Fibroblast of skin of abdomen (primary cell): ENCODE measurements at places on chromosomes 16 and 17.

- DNase-seq: peak; percentile 73
Observed at GRCh38 chr16:89246903-89247733, 29.6 kb downstream of the ZNF778 start.

GRCh38 chr17:82320956-82321927 is 3.8 kb upstream of the CD7 start:
- no peak for DNase-seq

- no peak for DNase-seq
Observed at GRCh38 chr17:35289222-35289621, 46.4 kb downstream of the SLFN5 start.

- no peak for DNase-seq
Observed at GRCh38 chr17:36730095-36730808, 128.9 kb downstream of the MRM1 start.

DNA sequence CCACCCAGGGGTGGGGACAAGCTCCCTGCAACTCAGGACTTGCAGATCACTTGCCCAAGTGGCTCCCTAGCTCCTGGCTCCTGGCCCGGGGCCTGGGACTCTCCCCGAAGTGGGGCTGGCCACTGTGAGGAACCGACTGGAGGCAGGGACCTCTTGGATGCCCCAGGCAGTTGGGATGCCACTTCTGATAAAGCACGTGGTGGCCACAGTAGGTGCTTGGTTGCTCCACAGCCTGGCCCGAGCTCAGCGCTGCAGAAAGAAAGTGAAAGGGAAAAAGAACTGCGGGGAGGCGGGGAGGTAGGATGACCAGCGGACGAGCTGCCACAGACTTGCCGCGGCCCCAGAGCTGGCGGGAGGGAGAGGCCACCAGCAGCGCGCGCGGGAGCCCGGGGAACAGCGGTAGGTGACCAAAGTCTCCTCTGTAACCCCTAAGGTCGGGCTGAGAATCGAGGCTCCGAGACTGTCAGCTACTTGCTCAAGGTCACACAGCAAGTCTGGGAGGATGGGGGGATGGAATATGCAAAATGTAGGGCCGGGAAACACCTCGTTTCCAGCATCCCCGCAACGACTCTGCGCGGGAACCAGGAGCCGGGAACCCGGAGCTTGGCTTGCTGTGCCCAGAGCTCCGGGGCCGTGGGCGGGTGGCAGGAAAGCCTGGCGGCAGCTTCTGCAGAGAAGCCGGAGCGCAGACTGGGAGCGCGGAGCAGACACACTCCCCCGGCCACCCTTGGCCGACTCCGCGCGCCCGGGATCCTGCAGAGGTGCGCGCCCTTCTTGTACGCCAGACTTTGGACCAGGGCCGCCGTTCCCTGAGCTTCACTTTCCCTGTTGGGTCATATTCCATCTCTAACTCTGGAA is 1.9 kb downstream of the CIITA start:
- DNase-seq: no peak

GRCh38 chr17:51640108-51640622 is 379.8 kb downstream of the UTP18 start:
- DNase-seq: no peak

DNA sequence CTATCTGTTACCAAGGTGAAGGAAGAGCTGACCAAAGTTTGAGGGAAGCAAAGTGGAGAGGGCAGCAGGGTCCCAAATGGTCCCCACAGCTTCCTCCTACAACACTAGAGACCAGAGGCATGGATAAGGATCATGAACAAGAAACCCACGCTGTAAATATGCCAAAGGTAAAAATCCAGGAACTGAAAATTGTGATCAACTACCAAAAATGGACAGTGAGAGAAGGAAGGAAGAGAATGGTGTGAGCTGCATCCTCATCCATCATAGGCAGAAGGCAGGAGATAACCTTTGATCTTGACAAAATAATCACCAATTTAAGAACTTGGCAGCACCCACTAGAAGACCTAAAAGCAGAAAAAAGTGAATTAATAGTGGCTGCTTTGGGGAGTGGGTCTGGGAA is 66.2 kb downstream of the CYTH1 start:
- no peak for DNase-seq

GRCh38 chr17:50045154-50045553 is 10.8 kb upstream of the ITGA3 start:
- DNase-seq: no peak

- DNase-seq: no peak
Observed at GRCh38 chr16:18816286-18816685, 14.9 kb upstream of the ARL6IP1 start.

- no peak for DNase-seq
Observed at GRCh38 chr17:60920107-60920506, 242.5 kb downstream of the BCAS3 start.

DNA sequence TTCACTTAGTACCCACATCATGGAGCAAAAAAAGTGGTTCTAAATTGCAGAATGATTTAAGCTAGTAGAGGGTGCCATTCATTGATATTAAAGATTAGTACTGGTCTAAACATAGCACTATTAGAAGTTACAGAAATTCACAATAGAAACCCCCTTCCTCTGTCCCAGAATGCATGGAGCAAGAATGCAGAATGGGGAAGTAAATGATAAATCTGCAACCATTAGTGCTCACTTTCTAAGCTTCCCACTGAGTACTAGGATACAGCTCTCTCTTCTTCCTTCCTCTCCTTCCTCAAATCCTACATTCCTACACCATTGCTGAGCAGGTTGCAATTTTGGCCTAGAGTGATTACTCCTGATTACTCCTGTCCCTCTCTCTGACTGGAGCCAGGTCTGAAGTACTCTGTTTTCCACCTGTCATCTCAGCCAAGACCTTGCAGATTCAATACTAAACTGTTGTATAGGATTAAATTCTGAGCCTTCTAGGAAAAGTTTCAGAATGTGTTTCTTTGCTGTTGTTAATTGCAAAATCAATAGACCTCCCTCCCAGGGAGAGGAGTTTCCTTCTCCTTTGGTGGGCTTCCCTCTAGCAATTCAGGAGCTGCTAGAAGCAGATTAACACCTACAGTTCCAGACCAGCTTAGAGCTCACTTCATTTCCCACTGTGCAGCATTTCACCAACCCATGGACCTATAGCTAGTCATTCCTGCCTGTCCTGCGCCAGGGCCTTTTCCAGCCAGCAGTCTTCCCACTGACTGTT is 165.5 kb upstream of the TBX2 start:
- no peak for DNase-seq

- no peak for DNase-seq
Observed at GRCh38 chr17:9192010-9192409, 170.7 kb downstream of the NTN1 start.

DNA sequence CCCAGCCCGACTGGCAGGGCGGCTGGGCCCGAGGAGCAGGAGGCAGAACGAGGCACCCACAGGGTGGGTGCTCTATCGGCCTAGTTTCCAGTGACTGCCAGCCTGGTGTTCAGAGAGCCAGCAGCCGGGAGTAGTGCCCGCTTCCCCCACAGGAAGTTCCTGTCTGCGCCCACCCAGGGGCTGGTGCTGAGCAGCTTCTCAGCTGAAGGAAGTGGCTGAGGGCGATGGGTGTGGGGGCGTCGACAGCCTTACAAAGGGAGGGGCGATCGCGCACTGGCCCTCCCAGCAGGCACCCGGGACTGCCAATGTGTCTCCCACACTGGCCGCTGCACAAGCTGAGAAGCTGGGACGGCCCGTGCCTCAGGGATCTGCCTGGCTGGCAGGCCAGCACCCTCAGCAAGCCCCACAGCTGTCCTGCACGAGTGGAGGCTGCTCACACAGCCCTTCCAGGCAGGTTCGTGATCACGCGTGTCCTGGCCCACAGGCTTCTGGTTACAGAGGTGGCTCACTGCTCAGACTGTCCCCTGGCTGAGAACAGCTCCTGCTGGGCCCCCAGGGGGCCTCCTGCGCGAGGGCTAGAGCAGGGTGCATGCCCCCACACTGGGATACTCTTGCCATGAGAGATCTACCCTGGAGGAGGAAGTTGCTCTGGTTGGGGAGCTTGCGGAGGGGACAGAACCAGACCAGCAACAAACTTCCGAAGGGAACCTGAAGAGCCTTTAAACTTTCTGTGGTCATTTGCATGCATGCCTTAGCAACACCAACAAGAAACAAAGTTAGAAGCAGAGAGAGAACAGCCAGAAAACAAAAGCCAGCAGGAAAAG is 2.5 kb downstream of the RNF166 start:
- DNase-seq: no peak

- no peak for DNase-seq
Observed at GRCh38 chr16:28100810-28101532, 37.5 kb upstream of the GSG1L start.

- DNase-seq: no peak
Observed at GRCh38 chr16:9389543-9390207, 298.2 kb downstream of the HAPSTR1 start.

GRCh38 chr17:72928454-72929136 is 163.9 kb downstream of the SLC39A11 start:
- no peak for DNase-seq

DNA sequence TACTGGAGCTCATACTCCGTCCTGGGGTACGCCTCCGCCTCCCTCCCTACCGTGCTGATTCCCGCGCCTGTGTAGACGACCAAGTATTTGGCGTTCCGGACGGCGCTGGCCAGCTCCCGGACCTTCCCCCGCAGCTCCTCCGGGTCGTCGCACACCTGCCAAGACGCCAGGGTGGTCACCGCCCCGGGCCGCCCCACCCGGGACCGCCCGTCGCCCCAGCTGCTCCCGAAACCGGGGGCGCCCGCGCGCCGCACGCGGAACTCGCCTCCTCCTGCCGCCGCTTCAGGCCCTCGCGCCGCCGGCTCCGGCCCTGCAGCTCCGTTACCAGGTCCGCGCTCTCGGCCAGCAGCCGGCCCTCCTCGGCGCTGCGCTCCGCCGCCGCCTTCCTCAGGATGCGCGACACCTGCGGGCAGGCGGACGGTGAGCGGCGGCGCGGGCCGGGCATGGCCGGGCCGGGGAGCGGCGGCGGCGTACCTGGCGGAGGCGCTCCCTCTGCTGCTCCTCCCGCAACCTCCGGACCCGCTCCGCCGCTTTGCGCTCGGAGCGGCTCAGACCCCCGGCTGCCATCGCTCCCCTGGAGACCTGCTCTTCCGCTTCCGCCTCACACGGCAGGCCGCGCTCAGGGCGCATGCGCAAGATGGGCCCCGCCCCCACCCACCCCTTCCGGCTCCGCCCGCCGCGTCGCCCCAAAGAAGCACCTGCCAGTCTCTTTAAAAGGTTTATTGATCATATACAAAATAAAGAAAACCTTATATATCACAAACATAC is at the start of gene SIRT7:
Gene SIRT7 (minus strand): TSS at position 612 of the 768 bp plus-strand sequence. CDS start 45 bp downstream, at position 567.
- peak; percentile 67 for DNase-seq

- DNase-seq: peak; percentile 73
Observed at GRCh38 chr17:61399131-61400065, at the start of gene TBX2. Gene TBX2 (plus strand): TSS chr17:61399843. CDS start chr17:61400177, 334 bp downstream.

DNA sequence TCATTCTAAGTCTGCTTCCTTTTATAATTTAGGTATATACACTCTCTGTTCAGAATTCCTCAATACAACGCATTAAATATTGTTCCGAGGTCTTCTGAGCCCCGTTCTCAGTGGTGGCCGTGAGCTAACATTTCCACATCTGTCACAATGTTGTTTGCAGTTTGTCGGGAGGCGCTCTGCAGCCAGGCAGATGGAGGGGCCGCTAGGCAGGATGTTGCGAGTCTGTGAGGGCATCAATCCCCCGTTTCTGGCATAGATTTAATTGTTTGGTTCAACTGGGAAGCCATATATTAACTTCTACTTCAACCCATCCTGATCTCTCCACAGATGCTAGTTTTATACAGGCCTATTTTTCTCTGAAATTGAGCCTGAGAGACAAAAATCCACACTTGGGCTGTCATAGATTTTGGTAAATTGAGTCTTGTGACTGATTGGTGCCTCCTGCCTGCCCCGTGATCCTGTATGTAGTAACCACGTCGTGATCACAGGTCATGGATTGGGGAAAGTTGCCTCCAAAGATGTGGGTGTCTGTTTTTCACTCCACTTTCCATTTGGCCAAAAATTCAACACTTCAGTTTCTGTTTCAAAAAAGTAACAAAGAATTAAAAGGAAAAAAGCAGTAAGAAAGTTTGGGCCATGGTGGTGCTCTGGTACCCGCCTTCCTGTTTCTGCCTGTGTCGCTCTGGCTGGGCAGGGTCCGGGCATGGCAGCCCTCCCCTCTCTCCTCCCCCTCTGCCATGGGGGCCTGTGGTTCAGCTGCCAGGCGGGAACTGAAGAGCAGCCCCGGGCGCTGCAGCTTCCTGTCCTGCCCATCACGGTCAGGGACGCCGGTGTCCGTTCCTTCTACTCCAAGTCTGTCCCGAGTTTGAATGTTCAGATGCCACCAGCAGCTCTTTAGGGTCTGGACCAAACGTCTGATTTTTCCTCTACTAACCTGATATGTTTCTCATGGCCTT is 41.5 kb downstream of the RPTOR start:
- DNase-seq: no peak

DNA sequence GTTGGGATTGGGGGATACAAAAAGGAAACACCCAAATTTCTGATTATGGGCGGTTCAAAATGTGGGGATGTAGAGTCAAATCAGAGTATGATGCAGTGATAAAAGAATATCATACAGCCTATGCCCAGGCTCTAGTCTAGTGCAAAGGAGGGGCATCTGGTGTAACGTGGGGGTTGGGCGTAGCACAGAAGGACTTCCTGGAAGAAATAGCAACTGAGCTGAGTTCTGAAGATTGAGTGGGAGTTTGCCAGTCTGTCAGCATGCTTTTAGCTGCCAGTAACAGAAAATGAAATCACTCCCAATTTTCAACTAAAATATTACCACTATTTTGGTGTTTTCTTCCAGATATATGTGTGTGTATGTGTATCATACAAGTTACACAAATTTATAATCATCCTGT is 196.9 kb downstream of the SPECC1 start:
- peak; percentile 41 for DNase-seq

DNA sequence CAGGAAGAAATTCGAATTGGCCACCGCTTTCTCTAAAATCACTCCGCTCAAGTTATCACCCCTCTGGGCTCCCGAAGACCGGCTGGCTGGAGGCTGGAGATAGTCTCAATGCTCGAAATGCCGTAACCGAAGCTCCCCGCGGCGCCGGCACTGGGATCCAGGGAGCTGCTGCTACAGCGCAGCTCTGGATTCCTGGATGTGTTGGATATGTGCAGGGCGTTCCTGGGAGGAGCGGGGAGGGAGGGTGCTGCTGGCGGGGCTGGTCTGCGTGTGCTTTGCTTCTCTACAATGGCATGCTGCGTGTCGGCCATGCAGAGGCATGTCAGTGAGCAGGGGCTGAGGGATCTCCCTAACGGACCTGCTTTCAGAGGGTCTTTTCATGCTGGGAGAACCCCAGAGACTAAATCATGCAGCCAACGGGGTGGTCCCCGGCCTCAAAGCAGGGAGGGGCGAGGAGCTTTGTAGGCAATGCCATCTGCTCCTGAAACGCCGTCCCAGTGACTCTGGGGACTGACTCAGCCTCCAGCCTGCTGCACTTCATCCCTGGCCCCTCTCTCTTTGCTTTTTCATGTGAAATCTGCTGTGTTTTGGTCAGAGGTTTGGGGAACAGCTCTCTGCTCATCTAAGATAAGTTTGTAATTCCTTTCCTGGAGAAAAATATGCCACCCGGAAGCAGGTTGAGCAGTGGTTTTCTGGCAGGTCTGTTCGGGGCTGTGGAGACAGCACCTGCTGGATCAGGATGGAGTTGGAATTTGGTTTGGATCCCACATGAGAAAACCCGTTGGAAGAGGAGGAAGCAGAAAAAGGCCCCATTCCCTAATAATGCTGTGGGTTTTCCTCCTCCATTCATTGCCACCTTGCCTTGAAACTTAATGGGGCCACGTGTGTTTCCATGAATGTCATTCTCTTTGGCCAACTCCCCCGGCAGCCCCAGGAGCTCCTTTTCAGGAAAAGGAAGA is 311.4 kb downstream of the SEC14L1 start:
- peak; percentile 81 for DNase-seq

- no peak for DNase-seq
Observed at GRCh38 chr17:81067391-81067811, 32.5 kb downstream of the BAIAP2 start.
